Right atrium auricular region (tissue), 2 donors: ENCODE measurements at places on chromosomes 2 and 18.

- no peak for DNase-seq
Measured at GRCh38 chr2:191866195-191866594, 19.3 kb upstream of the CAVIN2 start.

- DNase-seq, result no peak
Measured at GRCh38 chr2:9708683-9709538, 78.1 kb upstream of the YWHAQ start.

GRCh38 chr2:201779901-201780673 is 646 bp downstream of the ALS2 start:
- no peak for DNase-seq

DNA sequence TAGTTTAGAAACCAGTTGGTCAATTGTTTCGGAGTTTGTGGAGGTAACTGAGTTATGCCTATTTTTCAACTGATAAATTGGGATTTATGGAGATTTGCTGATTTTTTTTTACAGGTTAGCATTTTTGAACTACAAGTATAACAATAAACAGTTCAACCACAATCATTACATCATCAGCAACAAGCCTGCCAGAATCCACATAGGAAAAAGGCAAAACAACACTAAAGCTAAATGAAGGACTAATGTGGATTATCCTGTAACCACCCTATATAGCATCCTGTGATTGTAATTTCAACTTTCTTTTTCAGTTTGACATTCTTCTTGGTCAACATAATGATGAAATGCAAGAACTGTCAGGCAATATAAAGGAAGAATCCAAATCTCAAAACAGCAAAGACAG is 76.5 kb downstream of the CCDC102B start:
- DNase-seq, result no peak

- DNase-seq, result no peak
Measured at GRCh38 chr2:54908591-54908990, 141.7 kb downstream of the RTN4 start.

- DNase-seq, result no peak
Measured at GRCh38 chr2:44533508-44533907, 171.8 kb downstream of the CAMKMT start.
